Fibroblast of villous mesenchyme (primary cell): ENCODE measurements at places on chromosomes 6 and 20. TPM values are rescaled to one million over a fixed set of nuclear protein-coding genes. Genes with fewer than 3 reads are reported as not detected.

DNA sequence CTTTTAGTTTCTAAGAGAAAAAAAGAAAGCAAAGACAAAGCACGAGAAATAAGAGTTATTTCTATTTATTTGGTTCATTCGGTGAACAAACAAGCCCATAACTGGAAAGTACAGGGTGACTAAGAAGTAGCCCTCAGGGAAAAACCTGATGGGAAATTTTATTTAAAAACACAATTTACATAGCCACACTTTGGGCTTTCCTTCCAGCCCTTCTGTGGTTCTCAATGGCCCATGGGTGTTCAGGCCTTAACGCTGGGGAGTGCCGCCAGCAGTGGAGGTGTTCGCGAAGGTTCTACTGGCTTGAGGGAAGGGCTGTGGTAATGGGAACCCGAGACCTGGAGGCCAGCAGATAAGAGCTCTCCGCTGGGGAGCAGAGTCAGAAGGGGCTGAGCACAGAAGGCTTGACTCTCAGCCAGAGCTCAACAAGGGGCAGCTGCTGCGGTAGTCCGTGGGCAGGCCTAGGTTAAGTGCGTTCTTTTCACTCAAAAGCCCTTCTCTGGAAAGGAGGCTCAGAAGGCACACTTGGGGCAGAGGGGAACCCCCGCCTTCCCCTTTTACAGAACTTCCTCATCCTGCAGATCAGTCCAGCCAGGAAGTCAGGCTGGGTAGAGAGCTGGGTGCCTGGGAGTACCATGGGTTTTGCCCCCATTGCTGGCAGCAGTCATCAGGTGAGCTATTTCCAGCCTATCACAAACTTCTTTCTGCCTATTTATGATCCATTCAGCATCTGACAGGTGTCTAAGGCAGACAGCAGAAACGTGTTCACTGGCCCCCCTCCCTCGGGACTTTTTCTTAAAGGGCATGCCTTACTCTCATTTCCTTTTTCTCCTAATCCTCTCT, 8.8 kb upstream of the CD83 start:
- no peak for DNase-seq

DNA sequence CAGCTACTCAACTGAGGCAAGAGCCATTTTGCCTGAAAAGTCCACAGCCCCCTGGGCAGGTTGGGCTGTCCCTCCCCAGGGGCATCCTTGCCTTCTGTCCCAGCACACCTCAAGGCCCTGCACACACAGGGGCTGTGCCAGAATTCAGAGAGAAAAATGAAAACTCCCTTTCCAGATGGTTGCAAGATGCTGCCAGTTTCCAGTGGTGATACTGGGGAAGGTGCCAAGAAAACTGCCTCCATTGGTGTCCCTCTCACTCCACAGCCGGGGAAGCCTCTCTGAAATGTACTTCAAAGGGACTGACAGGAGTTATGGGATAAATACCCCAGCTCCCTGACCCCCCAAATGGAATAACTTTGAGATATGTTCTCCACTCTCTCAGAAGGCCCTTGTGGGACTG, 154.2 kb upstream of the MAFB start:
- peak; percentile 2 for DNase-seq

DNA sequence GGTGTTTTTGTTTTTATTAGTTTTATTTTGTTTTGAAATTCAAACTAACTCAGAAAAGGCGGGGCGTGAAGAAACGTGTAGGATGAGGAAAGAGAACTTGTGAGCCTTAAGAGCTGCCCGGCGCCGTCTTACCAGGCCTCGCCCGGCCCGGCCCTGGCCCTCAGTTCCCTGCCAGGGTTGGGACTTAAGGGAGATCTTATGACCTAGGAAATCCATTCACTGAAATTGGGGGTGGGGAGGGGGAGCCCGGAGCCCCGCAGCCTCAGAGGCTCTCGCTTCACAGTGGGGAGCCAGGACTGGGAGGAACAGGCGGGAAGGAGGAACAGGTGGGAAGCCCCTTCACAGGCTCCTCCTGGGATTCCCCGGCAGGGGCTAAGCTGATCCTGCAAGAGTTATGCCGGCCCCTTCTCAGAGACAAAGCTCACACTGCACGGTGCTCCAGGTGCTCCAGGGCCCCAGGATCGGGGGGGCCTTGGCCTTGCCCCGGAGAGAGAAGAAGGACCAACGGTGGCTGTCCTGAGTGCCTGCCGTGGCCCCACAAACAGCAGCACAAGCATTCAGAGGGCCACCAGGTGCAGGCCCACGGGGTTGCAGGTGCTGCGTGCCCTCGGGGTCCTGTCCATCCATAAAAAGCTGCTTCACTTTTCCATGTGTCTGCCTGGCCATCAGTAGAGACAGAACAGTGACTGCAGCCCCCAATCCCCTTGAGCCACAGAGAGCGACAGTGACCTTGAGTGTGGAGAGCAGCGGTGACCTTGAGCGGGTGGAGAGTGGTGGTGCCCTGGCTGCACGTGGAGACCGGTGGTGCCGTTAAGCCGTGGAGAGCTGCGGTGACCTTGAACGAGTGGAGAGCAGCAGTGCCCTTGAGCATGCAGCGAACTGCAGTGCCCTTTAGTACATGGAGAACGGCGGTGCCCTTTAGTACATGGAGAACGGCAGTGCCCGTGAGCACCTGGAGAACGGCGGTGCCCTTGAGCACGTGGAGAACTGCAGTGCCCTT, 152.7 kb downstream of the DLL1 start:
- peak; percentile 14 for DNase-seq

DNA sequence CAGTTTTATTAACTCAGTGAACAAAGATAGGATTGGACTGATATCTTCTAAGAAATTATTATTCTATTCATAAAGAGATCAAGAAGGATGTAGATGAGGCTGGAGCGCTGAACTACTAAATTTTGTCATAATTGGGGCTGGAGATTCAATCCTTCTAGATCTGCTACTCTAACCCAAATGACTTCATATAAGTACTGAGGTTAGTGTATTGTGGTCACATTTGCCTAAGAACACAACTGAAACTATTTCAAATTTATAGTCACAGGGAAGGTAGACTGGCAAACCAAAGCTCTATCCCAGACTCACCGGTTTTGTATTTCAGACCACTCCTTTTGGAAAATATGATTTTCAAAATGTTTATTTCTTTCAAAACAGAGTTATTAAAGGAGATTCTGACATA, 96.7 kb downstream of the BMP5 start:
- DNase-seq: no peak

GRCh38 chr6:41080621-41081020, 7.8 kb downstream of the NFYA start:
- DNase-seq: no peak

GRCh38 chr6:87342829-87343228, 1.8 kb upstream of the C6orf163 start:
- DNase-seq: peak; percentile 7

DNA sequence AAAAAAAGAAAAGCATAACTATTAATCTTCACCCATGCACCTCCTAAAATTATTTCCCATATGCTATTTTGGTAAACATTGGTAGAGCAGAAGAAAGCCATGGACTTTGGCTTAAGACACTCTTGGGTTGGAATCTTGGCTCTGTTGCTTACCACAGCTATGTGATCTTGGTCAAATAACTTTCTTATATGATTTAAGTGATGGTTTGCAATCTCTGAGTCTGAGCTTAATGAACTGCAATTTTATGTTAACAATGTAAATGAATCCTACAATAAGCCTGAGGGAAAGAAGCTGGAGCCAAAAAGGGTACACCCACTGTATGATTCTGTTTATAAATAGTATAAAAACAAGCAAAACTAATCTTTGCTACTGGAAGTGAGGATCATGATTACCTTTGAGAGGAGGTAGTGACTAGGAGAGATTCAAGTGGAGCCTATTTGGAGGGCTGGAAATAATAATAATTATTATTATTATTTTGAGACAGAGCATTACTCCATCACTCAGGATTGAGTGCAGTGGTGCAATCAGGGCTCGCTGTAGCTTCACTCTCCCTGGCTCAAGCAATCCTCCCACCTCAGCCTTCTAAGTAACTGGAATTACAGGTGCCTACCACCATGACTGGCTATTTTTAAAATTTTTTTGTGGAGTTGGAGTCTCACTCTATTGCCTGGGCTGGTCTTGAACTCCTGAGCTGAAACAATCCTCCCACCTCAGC, 34.5 kb downstream of the ABRACL start:
- peak; percentile 9 for DNase-seq

DNA sequence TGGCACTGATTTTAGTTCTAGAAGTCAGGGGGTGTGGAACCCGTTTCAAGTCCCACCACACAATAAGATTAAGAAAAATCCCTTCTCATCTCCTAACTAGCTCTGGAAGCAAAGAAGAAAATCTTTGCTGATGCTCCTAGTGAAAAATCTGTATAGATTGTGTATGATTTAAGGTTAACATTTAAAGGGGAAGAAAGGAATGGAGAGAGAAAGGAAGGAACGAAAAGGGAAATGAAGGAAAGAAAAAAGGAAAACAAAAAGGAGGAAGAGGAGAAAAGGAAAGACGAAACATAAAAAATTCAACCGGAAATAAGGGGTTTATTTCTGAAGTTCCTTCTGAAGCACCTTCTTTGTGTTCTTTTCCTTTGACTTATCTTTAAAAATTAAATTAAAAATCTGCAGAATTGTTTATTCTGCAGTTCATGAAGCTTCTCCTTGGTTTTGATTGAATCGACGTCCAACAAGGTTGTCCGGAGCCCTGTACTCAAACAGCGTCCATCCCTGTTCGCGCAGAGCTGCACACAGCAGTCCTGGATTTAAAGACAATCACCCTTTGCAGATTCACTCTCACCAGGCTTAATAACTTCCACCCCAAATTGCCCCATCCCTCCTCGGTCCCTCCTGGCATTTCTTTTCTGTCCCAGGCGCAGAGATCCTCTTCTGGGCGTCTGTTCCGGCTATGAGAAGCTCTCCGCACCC, 1.6 kb upstream of the TFAP2B start:
- DNase-seq: no peak

DNA sequence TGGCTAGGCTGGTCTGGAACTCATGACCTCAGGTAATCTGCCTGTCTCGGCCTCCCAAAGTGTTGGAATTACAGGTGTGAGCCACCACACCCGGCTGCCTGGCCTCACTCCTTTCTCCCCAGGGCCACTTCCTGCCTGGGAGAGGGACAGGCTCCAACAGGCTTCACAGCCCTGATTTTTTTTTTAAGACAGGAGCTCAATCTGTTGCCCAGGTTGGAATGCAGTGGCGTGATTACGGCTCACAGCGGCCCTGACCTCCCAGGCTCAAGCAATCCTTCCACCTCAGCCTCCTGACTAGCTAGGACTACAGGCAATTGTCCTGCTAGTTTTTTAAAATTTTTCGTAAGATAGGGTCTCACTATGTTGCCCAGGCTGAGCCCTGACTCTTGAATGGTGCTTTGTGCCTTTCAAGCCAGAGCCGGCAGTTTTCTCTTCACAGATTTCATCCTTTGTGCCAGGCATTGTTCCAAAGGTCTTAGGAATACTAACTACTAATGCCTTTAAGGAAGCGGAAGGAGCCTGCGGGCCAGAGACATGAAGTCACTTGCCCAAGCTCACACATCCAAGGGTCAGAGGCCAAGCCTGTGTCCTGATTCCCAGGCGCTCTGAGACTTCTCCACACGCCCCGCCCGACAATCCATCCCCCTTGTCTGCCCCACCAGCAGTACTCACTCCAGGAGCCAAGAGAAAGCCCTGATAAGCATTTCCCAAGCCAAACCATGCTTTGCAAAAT, 19.2 kb downstream of the CAPN11 start:
- peak; percentile 97 for DNase-seq

DNA sequence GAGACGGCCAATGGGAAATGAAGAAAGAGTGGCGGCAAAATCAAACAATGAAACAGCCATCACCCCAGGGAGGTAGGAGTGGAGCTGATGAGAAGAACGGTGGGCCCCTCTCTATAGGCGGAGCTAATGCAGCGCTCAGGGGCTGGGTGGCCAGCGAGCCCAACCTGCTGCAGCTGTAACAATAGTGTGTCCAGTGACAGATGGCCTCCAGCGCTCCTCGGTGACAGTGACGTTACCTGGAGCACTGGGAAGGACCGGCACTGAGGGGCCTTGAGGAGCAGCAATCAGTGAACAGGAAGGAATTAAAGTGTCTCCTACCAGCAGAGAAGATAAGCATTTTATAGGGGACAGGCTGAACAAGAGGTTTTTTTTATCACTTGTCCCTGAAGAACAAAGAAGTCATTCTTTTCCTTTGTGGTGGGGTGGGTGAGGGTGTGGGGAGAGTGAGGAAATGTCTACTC, 81.6 kb downstream of the FOXA2 start:
- DNase-seq: no peak

Gene LHFPL5
- not detected in 2 replicates for total RNA-seq

Gene DPPA5
- not detected in 2 replicates for total RNA-seq

Gene SCRT2
- total RNA-seq: not detected in 2 replicates
